Common myeloid progenitor, CD34-positive (primary cell): ENCODE measurements at places on chromosomes 11 and 22.

DNA sequence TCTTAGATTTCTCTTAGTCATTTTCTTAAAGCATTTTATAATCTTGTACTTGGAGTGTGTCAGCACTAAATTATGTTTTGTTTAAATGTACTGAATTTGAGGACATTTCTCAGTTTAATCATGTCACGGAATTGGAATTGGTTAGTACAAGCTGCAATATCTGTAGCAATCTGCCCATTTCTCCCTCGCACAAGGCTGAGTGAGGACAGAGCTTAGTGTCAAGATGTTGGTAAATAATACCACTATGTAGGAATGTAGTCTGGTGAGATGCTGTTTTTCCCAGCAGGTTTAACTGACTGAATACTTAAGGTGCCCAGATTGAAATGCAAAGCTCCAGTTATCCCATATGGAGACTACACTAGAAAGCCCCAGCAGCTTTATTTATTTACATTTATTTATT, 30.6 kb downstream of the SREBF2 start:
- no peak for DNase-seq

- DNase-seq = no peak
These were observed 17.8 kb upstream of the P2RY2 start for GRCh38 chr11:73200256-73200655.

- DNase-seq = no peak
These were observed 49.9 kb downstream of the ALX4 start for GRCh38 chr11:44260081-44260480.

DNA sequence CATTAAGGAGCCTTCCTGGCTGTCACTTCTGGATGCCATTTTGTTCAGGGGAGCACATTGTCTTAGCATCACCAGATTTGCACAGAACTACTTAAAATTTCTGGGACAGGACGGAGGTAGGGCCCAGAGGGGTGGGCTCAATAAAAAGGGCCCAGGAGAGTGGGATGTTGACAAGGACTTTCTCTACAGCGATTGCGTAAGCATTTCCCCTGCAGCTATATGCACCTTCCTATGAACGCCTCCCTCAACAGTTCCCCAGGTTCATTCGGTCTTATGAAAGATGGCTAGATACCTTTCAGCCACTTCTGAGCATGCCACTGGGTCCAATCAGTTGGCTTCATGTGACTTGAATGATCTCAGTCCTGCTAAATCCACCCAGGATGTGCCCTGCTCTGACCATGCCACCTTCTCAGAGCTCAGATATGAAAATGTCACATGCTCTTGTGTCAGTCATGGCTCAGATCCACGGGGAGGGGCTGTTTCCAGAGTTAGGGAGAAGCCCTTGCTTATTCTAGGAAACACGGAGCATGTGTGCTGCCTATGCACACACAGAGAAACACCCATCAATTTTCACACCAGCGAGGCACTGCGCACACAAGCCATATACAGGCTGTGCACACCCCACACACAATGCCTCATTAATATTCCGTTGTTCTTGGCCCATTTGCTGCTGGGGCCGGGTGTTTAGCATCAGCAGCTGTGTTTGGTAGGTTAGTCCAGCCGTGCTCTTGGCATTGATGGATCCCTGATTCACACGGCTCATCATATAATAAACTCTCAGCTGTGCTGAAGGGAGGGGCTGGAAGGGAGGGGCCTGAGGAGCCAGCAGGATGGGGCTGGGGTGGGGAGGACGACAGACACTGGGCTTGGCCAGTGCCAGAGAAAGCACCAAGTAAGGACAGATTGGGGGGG, 52.5 kb upstream of the NNMT start:
- no peak for DNase-seq

DNA sequence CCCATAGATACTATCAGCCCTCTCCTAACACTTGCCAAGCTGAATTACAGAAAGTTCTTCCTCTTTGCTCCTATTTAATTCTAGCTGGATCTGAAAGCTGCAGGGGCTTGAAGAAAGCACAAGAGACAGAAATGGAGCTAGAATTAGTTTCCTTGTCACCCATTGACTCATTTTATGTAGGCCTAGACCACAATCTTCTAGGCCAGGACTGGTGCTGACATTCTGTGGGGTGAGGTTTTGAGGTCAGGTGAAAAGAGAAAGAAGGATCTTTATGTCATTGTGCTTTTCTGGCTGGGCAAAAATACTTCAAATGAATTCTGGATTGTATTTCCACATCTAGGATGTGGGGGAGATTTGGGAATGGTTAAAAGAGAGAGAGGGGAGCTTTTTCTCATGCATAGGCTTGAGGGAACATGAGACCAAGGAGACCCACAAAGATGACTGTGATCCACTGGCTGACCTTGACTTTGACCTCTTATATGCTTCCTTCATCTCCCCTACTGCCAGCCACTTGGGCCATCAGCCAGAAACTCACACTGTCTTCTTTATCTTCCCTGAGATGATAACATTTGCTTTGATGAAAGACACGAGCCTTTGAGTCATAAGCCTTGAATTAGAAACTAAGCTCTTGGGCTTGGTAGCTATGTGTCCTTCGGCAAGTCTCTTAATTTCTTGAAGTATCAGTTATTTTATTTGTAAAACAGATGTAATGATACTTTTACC, 274.9 kb upstream of the CADM1 start:
- DNase-seq = no peak

- DNase-seq = no peak
These were observed 1.9 kb downstream of the SWAP70 start for GRCh38 chr11:9665749-9666148.

GRCh38 chr11:45187375-45187774, 40.9 kb downstream of the PRDM11 start:
- no peak for DNase-seq

DNA sequence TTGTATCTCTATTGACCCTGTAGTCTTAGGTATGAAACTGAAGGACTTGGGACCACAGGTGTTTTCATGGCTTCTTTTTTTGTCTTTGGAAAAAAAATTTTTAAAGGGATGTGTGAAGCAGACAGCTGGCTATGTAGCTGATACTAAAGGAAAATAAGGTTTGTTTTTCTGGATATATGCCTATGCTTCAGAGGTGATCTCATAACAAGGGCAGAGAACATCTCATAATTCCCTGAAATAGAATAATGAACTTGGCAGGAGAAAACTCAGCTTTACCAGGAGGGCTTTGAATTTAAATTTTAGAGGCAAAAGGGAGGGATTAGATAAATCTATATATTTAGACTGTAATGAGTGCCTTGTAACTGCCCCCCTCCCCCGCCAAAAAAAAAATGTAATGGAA, 714.9 kb downstream of the OPCML start:
- DNase-seq = no peak

- peak; percentile 26 for DNase-seq
These were observed 31.6 kb downstream of the SIK2 start for GRCh38 chr11:111633756-111634362.

DNA sequence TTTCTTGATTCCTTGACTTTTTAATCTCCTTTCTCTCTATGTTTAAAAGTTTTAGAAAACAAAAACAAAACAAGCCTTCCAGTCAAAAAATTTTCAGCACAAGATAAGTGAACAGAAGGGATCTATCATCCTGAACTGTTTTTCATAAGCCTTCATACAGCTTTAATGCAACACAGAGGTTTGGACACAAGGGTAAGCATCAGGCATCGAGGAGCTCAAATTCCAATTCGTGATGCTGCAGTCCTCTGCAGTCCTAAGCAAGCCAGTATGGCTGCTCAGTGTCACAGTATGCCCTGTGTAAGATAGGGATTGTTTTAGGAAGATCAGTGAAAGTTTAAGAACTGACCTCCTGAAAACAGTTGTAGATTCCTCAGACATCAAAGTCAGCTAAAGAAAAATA, 740.9 kb downstream of the NTM start:
- DNase-seq = no peak

DNA sequence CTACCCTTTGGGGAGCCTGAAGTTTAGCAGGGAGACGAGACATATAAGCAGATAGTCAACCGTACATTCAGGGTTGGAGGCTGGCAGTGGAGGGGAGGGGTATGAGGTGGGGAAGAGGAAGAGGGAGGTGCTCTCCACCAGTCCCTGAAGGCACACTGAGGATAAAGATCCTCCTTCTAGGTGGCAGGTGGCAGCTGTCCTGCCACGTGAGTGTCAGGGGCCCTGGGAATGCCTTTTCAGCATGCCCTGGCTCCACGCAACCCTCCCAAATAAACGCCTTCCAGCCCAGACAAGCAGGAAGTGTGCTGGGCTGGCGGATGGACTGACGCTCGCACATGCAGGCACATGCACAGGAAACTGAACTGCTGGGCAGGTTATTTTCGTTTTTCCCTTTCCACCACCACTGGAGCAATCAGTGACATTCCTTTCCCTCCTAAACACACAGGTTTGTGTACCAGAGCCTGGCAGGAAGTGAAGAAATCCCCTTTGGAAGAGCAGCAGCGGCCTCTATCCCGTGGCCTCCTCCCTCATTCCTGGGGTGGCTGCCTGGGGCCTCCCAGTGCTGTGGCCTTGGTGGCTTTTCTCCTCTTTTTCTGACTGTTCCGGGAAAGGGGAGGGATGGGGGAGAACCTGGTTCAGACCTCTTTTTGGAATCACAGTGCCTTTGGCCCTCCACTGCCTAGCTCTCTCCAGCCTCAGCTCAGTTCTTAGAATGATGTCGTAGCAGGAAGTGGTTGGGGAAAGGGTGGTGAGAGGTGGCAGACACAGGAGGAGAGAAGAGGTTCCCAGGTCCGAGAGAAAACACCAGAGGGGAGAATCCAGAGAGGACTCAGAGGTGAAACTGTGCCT, 157.0 kb upstream of the TIMP3 start:
- peak; percentile 78 for DNase-seq

DNA sequence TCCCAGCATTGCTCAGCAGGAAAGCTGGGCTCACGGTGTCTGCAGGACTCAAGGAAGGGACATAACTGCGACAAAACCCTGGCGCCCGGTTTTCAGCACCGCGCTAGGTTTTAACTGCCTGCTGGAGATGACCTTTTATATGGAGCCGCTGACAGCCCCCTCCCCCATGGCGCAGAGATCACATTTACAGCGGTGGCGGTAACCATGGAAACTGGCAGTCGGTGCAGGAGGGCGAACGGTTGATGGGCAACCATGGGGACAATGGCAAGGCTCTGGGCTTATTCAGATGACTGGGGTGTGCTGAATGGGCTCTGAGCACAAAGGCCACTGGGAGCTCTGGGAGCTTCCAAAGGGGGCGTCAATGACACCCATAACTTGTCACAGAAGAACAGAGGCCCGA, 37.2 kb downstream of the CELSR1 start:
- no peak for DNase-seq

DNA sequence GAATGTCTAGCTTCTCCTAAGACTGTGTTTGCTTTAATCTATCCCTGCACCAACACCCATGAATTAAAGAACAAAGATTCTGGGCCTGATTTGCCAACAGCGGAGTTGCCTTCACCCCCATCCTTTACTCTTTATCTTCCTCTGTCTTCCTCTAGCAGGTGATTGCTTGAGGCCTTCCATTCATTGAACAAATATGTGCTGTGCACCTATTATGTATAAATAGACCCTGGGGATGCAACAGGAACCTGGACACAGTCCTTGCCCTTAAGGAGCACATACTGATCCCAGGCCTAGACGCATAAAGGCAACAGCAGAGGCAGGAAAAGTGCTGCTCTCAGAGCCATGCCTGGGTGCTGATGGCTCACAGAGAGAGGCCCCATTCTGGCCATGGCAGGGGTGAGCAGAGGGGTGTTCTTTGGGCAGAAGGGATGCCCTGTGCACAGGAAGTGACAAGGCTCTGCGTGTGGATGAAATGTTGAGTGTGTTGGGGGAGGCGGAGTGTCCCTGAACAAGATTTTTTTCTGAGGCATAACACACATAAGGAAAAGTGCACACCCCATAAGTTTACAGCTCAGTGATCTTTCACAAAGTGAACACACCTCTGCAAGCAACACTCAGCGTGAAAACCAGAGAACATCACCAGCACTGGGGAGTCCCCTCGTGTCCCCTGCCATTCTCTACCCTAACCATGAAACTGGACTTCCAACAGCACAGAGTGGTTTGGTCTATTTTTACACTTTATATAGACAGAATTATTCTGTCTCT, 145.9 kb downstream of the GRIK4 start:
- no peak for DNase-seq

- no peak for DNase-seq
These were observed 17.9 kb downstream of the TUB start for GRCh38 chr11:8098879-8099278.

- no peak for DNase-seq
These were observed 575.3 kb upstream of the B3GAT1 start for GRCh38 chr11:134987223-134987768.

DNA sequence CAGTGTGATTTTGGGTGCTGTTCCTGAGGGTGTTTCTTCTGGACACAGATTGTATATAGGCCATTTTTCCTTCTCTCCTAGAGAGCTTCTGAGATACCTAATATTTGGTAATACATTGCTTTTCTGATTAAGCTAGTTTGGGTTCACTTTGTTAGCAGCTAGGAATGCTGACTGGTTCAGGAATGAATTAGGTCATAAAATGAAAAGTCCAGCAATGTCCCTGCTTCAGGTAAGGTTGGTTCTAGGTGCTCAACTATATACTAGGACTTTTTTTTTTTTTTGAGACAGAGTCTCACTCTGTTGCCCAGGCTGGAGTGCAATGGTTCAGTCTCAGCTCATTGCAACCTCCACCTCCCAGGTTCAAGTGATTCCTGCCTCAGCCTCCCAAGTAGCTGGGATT, 32.9 kb upstream of the APOL5 start:
- DNase-seq = no peak

- no peak for DNase-seq
These were observed 63.6 kb downstream of the DHCR7 start for GRCh38 chr11:71384561-71384960.

DNA sequence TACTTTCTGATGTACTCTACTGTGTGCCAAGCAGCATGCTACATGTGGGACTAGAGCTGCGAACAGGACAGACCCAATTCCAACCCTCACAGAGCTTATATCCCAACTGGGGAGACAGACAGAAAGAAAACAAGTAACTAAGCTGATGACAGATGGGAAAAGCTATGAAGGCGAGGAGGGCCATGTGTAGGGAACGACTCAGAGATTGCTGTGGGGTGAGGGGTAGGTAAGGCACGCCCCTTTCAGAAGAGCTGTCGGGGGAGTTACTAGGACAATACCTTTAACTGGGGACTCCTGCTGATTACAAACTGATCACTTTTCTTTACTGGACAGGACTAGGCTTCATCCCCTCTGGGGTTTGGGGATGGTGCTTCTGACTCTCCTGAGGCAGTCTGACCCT, 48.9 kb downstream of the ST3GAL4 start:
- DNase-seq = no peak
